A549 (cell line): ENCODE measurements at places on chromosomes 12 and 14.
A peak's percentile ranks its signal among the peaks of the same experiment; 100 is the strongest.

GRCh38 chr12:100656141-100656540 lies 82.7 kb downstream of the GAS2L3 start:
- no peak for DNase-seq

DNA sequence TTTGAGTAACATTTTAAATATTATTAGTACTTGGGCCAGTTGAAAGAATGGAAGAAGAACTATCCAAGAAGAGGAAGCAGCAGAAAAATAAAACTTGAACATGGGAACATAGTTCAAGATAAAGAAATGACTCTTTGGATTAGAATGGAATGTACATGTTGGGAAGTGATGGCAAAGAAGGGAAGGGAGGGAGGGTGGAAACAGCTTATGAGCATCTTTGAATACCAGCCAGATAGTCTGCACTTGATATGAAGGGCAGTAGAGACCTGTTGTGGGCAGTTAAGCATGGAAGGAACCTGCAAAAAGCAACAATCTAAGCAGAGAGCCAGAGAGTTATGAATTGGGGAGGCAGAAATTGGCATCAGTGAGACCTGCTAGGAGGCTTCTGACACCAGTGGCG lies 10.0 kb upstream of the IL22 start:
- DNase-seq = no peak

- DNase-seq = no peak
These were observed 210.6 kb upstream of the HMGA2 start for GRCh38 chr12:65613692-65614091.

DNA sequence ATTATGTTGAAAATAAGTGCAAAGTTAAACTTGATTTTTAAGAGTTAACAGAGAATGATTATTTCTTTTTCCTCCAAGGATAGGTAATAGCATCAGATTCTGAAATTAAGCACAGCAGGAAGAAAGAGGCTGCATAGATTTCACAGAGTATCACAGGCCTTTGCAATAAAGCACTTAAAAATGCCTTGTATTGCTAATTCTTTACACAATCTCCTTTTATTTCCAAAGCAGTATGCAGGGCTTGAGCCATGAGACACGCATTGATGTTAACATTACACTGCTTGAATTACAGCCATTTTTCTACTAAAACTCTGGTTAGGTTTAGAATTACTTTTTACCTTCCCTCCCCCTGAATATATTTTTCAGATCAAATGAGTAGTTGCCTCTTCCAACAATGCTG lies 398.3 kb downstream of the BCAT1 start:
- DNase-seq = no peak

GRCh38 chr12:68140556-68140955 lies 19.0 kb downstream of the IFNG start:
- DNase-seq = no peak

DNA sequence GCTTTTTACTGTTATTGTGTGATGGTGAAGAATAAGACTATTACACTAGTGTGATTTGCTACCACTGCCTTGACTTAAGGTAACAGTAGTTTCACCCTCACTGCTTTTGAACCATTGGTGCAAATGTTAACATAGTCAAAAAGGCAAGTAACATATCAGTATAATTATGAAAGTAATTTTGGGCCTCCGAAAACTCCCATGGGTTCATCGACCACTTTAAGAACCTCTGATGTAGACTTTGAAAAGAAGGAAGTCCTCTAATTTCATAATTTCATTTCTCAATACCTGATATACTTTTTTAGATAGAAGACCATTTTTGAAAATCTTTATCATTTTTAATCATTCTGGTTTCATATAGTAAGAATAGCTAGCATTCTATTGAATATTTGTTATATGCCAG lies 57.7 kb downstream of the ETNK1 start:
- no peak for DNase-seq

GRCh38 chr14:64879635-64880220 lies at the start of gene SPTB:
SPTB (minus strand) TSS chr14:64879907; CDS start chr14:64823094, 56,813 bp downstream.
- DNase-seq = no peak

DNA sequence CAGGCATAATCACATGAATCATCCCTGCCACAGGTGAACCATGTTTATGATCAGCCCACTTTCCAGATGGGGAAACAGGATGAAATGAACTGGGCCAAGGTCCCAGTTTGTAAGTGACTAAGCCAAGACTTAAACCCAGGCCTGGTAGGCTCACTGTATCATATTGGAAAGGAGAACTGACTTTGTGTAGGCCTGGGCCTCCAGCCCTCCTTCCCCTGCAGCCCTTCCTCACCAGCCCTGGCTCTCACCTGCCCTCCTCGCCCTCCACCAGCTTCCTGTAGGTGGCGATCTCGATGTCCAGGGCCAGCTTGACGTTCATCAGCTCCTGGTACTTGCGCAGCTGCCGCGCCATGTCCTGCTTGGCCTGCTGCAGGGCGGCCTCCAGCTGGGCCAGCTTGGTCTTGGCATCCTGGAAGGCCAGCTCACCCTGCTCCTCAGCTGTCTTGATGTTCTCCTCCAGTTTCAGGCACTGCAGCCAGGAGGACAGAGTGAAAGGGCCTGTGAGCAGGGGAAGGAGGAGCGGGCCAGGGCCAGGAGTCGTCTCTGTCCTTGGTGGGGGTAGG lies 19.8 kb downstream of the KRT80 start:
- DNase-seq = peak; percentile 87

GRCh38 chr14:76322594-76323220 lies 53.2 kb upstream of the ESRRB start:
- DNase-seq = no peak

DNA sequence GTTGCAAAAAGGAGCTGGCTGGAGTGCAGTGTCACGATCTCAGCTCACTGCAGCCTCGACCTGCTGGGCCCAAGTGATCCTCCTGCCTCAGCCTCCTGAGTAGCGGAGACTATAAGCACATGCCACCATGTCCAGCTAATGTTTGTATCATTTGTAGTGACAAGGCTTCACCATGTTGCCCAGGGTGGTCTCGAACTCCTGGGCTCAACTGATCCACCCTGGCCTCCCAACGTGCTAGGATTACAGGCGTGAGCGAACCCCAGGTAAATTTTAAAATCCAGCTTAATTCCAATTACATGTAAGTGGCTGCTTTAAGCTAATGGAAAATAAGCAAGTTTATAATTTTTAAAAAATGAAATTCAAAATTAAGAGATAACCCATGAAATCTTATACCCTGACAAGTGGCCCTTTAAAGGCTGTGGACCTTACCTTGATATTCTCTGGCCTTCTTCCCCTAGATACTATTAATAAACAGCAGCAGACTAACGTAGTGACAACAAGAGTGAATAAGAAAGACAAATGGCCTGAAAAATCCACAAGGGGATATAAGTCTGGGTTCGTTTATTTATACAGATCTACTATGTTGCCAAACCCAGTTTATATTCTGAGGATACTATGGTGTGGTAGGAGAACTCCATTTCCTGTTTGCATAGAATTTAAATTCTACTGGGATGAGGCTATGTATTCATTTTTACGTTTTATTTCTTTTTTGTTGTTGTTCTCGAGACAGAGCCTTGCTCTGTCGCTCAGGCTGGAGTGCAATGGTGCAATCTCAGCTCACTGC lies 25.6 kb upstream of the SLC2A3 start:
- no peak for DNase-seq

GRCh38 chr12:95164656-95165055 lies 52.6 kb downstream of the FGD6 start:
- DNase-seq = no peak

GRCh38 chr12:54858562-54858961 lies 4.2 kb downstream of the MUCL1 start:
- DNase-seq = no peak

GRCh38 chr14:64465831-64466554 lies 694 bp downstream of the AKAP5 start:
- DNase-seq = peak; percentile 31

DNA sequence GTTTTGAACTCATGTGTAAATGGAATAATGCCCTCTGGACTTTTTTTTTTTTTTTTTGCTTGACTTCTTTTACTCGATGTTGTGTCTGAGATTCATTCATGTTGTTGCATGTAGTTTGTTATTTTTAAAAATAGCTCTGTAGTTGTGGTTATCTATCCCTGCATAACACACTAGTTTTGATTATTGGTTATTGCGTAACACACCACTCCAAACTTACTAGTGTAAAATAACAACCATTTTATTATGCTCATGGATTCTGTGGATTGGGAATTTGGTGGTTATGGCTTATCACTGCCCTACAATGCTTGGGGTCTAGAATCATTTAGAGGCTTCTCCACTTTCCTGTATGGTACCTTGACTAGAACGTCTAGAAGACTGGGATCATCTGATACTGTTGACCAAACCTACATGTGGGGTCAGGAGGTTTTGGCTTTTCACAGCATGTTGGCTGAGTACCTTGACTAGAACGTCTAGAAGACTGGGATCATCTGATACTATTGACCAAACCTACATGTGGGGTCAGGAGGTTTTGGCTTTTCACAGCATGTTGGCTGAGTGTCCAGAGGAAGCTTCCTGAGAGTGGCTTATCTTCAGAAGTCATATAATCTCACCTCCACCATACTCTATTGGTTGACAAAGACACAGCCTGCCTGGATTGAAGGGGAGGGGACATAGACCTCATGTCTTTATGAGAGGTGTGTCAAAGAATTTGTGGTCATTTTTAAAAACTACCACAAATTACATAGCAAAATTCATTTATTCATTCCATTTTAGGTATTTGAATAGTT lies 11.6 kb downstream of the VRK1 start:
- no peak for DNase-seq

DNA sequence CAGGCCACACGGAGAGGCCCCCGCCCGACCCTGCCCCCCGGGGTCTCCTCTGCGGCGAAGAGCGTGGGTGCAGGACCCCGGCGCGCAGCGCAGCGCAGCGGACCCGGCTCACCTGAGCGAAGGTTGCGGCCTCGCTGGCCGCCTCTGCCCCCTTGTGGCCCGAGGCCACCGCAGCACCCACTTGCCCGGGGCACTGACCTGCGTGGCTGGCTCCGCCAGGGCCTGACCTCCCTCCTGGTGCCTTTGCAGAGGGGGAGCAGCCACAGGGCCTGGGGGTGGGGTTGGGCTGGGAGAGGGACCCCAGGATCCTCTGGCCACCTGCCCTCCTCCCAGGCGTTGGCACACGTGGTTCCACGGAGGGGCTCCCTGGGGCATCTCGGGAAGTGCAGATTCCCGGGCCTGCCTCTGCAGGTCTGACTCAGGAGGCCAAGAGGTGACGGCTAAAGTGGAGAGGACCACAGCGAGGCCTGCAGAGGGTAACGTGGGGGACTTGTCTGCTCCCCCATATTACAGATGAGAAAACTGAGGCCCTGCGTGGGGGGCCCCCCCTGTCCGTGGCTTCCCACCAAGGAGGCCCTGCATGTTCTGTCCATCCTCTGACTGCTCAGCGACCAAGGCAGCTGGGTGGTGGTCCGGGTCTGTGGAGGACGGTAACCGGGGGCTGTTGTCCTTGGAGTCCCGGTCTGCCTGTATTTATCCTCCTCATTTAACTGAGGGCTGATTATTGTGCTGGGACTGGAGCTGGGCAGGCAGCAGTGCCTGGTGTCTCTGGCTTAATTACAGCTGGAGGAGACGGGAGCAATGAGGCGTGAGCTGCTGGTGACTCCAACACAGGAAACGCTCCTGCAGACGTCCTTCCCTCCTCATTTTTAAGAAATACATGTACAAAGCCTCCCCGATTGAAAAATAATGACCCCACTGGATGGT lies 67.9 kb upstream of the BEGAIN start:
- DNase-seq = peak; percentile 90

- DNase-seq = no peak
These were observed 578 bp downstream of the DCAF5 start for GRCh38 chr14:69152181-69152901.

- DNase-seq = no peak
These were observed 914.7 kb downstream of the NRXN3 start for GRCh38 chr14:79084861-79085260.

GRCh38 chr12:49645146-49646039 lies 22.0 kb downstream of the PRPF40B start:
- no peak for DNase-seq

GRCh38 chr12:122891661-122892525 lies 4.0 kb downstream of the VPS37B start:
- no peak for DNase-seq

DNA sequence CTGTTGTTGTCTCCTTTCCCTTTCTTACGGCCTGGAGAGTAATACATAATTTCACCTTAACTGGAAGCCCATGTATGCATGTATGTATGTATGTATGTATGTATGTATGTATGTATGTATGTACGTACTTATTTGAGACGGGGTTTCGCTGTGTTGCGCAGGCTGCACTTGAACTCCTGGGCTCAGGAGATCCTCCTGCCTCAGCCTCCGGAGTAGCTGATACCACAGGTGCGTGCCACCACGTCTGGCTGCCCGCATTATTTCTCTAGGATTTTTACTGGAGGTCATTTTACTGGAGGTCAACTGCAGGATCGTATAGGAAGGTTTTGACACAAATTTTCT lies 644 bp upstream of the OS9 start:
- DNase-seq = no peak

GRCh38 chr12:27436768-27437167 lies 9.8 kb upstream of the SMCO2 start:
- no peak for DNase-seq

DNA sequence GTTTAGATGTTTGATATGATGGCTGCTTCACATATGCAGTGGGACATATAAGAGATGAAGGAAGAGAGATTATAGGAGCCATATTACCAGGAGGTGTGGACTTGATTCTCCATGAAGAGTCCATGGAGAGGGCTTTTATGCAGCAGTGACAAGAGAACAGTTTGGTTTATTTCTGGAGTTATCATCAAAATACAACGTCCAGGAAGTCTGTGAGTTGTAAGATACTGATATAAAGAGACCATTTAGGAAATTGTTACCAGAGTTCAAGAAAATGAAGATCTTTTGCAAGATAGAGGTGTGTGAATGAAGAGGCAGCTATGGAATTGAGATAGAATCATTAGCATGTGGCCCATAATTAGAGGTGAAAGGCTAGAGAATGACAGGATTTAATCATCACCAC lies 431.7 kb downstream of the NPAS3 start:
- no peak for DNase-seq

- peak; percentile 81 for DNase-seq
These were observed 13.7 kb downstream of the COA8 start for GRCh38 chr14:103576371-103577024.

GRCh38 chr14:50947446-50947845 lies 3.2 kb upstream of the PYGL start:
- no peak for DNase-seq

DNA sequence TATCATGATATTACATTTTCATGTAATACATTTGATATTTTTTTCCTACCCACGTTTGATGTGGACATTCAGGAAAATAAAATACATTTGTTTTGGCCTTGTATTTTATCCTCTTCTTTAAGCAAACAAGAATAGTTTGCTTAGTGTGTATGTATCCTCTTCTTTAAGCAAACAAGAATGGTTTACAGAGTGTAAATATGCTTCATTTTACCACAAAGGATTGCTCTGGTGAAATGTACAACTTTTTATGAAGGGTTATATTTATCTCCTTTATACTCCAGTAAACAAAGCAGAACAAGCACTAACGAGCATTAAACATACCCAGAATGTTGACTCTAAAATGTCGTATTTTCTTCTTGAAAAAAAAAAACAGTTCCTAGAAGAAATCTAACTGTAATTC lies 244.7 kb downstream of the KCNH5 start:
- DNase-seq = no peak
